ENCODE measurements at places on chromosomes 7 and 10. TPM values are rescaled to one million over a fixed set of nuclear protein-coding genes. Genes with fewer than 3 reads are reported as not detected.

Gene POU6F2
- not detected for total RNA-seq

Gene FAM25C
- total RNA-seq: not detected

Gene CPA1
- total RNA-seq: not detected

Gene MACROH2A2
- 2.9 TPM for total RNA-seq

Gene CHN2
- total RNA-seq: 4.2 TPM

Gene TMEM176B
- not detected for total RNA-seq

Gene ZPBP
- not detected for total RNA-seq

Gene TAS2R5
- total RNA-seq: 0.77 TPM

Gene MACC1
- 1.1 TPM for total RNA-seq

Gene DYDC2
- total RNA-seq: not detected

Gene TUBB8
- total RNA-seq: not detected

Gene RAB19
- not detected for total RNA-seq

Gene TMEM270
- not detected for total RNA-seq

Gene ABCC2
- 0.19 TPM for total RNA-seq

Gene SH2D4B
- total RNA-seq: under 0.01 TPM

Gene SAP25
- not detected for total RNA-seq

Gene FAM25A
- not detected for total RNA-seq

Gene AKR1C8
- not detected for total RNA-seq

Gene ITPRID1
- not detected for total RNA-seq

Gene CLDN15
- total RNA-seq: 4.2 TPM

Gene TMEM213
- total RNA-seq: not detected

Gene SCD
- 96.7 TPM for total RNA-seq

Gene LRIT1
- total RNA-seq: not detected

Gene SLIT1
- total RNA-seq: under 0.01 TPM

Gene VAX1
- total RNA-seq: not detected

Gene OR2A1
- total RNA-seq: under 0.01 TPM

Gene CYP2C18
- total RNA-seq: not detected

Gene AKR1C3
- 91.6 TPM for total RNA-seq

Gene UNCX
- not detected for total RNA-seq

Gene LRRC72
- total RNA-seq: not detected

Gene KIAA1217
- 2.3 TPM for total RNA-seq

Gene INHBA
- 47.5 TPM for total RNA-seq

Gene SEC23IP
- total RNA-seq: 18.6 TPM

All from regular cardiac myocyte (primary cell).